ENCODE measurements at places on chromosomes 11 and 22.

DNA sequence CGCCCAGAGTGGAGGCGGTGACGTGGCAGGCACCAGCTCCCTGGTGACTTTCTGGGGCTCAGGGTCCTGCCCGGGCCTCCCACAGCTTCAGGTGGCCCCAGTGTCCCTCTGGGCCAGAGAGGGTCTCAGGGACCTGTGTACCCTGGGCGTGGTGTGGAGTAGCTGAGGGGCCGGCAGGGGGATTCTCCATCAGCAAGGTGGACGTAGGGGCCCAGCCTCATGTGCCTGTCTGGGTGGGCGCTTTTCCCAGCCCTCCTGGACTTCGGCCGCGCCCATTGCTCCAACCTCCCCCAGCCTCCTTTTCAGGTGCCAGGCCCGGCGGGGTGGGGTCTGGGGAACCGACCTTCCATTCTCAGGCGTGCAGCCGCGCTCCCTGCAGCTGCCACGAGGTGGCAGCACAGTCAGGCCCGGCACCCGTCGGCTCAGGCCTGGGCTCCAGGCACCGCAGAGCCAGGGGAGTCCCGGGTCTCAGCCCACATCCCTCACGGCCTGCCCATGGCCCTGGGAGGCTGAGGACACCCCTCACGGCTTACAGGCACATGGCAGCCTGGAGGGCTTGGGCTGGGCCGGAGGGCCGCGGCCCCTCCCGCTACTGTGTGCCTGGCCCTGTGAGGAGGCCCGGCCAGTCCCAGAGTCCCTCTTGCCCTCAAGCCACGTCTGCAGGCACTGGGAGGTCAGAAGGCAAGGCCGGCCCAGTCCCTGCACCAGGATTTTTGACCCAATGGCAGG is 19.9 kb upstream of the MUC5B start:
- DNase-seq = peak; percentile 45

- no peak for DNase-seq
Measured at GRCh38 chr22:40953471-40953870, 2.3 kb downstream of the RBX1 start.

GRCh38 chr11:89545691-89546090 is 54.5 kb upstream of the NOX4 start:
- DNase-seq = no peak

- no peak for DNase-seq
Measured at GRCh38 chr11:121670266-121670665, 217.5 kb upstream of the SORL1-AS1 start.

DNA sequence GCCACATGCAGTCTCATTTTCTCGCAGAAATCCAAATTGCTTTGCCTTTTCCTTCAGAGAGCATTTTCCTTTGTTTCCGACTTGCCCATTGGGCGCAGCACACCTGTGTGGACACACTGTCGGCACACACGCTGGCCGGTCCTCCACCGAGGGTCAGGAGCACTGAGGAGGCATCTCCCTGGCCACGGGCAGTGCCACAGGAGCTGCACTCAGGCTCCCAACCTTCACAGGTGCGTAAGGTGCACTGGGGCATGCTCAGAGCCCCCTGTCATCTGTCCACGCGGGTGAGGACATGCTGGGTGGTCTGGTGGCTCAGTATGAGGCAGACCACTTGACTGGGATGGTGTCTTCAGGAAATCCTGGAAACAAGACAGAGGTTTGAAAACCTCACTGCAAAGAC is 779.1 kb downstream of the BRD1 start:
- no peak for DNase-seq

DNA sequence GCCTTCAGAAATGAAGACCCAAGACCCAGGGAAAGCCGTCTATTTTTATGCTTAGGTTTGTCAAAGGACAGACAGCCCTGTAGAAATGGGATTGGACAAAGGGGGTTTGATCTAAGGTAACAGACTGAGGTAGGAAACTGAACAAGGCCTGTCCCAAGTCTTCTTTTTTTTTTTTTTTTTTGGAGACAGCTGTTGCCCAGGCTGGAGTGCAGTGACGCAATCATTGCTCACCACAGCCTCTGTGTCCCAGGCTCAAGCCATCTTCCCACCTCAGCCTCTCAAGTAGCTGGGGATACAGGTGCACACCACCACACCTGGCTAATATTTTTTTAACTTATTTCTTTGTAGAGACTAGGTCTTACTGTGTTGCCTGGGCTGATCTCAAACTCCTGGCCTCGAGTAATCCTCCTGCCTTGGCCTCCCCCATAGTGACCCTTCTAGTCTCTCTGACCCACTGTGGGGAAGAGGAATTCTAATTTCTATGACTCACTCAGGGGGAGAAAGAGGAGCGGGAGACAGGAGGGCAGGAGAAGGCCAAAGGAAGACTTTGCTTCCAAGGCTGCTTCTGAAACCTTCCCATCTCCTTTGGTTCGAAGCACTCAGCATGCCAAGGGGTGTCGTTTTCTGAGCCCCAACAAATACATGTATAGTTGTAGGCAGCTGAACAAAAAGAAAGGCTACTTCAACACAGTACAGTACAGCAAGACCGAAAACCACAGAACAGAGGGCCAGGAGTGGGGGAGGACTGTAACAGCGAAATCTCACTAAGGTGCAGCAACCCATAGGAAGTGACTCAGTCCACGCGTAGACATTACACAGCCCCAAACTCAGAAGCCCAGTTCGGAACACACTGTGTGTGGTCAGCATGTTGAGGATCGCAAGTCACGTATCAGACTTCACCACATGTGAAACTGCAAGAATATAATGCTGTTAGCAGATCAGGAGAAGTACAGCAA is 872 bp downstream of the TMA7B start:
- DNase-seq = no peak

DNA sequence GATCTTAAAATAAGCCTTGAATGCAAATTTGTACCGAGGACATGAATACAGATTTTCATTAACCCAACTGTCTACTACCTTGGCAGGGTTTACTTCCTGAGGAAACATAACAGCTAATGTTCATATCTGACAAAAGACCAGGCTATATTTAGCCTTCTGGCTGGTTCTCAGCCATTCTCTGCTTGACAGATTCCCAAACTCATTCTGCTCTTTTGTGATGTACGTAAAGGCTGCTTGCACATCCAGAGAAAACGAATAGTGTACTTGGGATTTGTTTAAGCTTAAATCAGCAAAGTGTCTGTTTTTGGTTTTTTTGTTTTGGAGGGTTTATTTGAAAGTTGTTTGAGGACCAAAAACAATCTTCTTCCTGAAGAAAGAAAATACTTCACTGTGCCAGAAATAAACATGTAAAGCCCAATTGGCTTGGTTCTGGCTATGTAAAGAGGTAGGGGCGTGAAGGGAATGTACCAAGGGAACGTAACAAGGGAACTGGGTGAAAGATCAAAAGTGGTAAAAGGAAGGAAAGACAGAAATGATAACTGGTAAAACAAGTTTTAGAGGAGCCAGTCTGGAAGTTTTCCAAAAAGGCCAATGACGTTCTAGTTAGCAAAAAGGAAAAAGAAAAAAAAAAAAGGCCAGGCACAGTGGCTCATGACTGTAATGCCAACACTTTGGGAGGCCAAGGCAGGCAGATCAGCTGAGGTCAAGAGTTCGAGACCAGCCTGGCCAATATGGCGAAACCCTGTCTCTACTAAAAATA is 21.4 kb upstream of the CRTAM start:
- DNase-seq = peak; percentile 13

DNA sequence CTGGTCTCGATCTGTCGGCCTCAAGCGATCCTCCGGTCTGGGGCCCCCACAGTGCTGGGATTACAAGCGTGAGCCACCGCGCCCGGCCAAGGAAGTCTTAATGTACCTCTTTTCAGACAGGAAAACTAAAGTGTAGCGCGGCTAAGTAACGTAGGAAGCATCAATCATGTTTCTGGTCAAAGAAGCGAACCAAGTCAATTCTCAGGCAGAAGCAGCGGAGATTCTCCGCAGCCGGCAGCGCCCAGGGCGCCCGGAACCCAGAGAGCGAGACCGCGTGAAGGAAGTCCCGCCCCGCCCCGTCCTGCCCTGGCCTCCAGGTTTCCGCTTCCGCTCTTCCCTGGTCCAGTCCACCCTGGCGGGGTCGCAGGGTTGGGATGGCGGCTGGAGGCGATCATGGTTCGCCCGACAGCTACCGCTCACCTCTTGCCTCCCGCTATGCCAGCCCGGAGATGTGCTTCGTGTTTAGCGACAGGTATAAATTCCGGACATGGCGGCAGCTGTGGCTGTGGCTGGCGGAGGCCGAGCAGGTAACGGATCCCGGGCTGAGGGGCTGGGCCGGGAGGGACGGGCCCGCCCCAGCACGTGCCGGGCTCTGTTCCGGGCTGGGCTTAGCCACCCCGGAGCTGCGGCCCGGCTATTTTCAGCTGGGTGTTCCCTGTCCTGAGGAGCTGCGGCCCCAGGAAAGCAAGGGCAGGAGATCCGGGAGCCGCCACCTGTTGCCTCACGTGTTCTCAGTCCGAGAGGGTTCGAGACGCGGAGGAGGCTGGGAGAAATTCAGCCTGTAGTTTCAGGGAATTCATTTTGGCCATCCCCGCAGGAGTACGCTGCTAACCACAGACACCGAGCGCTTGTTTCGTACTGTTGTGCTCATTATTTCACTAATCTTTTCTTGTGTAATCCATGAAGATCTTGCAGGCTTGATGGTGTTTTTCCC is at the start of gene ADSL:
Gene ADSL, plus strand, starts transcription at position 316 of the 934 bp plus-strand sequence. Its CDS starts 59 bp downstream, at position 375.
- DNase-seq = peak; percentile 93

- no peak for DNase-seq
Measured at GRCh38 chr11:112297248-112297866, 36.7 kb upstream of the PLET1 start.

- no peak for DNase-seq
Measured at GRCh38 chr11:117663414-117663813, 133.6 kb downstream of the DSCAML1 start.

- DNase-seq = no peak
Measured at GRCh38 chr22:19803736-19804267, 43.2 kb downstream of the TBX1 start.

Measured in heart left ventricle (tissue), 16 donors.